NCI-H2029 (cell line): ENCODE measurements at places on chromosomes 2 and 18.

GRCh38 chr2:225456619-225457260 lies 57.2 kb downstream of the NYAP2 start:
- no peak for DNase-seq

GRCh38 chr2:67548317-67549201 lies 151.4 kb downstream of the ETAA1 start:
- DNase-seq: no peak

DNA sequence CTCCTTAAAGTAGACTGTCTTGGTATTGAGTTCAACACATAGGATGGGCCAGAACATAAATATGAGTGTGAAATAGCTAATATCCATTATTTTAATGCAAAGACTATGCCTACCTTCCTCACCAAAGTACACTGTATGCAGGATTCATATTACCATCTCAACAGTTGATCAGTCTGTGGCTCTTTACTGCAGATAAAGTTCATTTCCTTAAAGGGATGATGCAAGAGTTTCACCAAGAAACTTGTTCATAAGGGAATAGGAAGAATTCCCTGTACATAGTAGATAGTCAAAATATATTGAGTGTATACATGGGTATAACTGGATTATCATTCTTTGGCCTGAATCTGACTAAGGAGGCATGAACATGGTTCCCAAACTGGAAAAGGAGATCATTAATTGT lies 35.0 kb downstream of the MARS2 start:
- DNase-seq: no peak

- DNase-seq: peak; percentile 82
Observed at GRCh38 chr2:147449323-147449991, 395.4 kb upstream of the ACVR2A start.

- DNase-seq: no peak
Observed at GRCh38 chr2:48001498-48001897, 95.2 kb upstream of the FBXO11 start.

DNA sequence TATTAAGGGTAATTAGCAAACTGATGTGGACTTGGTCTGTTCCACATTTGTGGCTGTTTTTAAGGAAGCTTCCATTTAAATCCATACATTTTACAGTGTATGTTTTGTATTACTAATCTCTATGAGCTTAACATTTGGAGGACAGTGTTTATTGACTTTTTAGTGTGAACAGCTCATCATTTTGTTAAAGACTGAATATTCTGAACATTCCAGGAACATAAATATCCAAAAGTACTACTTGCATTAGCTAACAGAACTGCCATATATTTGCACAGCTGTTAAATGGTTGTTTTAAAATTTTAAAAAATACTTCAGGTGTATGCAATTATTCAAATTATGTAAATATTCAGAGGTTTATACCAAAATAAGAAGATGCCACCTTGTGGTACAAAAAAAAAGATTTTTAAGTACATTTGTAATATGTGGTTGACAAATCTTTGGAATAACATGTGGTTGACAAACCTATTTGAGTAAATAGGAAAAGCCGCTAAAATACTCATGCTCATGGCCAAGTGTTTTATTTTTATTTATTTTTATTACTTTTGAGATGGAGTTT lies 439.7 kb upstream of the FANCL start:
- DNase-seq: no peak

DNA sequence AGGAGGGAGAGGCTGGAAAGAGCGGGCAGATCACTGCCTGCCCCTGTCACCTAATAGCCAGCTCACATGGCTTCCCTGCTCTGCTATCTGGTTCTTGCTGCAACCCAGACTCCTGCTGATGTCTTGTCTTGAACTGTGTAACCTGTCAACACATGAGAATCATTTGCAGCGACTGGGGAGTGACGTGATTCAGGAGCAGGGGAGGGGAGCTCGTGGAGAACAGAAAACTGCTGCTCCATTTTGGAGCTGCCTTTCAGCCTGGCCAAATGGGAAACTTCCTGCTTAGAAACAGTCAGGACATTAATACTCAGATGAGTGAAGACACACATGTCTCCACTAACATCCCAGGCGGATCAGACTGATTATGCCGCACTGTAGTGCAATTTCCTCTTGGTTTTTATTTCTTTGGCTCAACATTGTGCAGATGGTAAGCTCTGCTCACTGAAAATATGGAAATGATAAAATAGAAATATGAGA lies 38.1 kb downstream of the RPL37A start:
- DNase-seq: peak; percentile 49

GRCh38 chr2:3186766-3187165 lies 190.9 kb downstream of the EIPR1 start:
- DNase-seq: no peak

GRCh38 chr18:27921392-27921791 lies 255.5 kb downstream of the CDH2 start:
- no peak for DNase-seq

DNA sequence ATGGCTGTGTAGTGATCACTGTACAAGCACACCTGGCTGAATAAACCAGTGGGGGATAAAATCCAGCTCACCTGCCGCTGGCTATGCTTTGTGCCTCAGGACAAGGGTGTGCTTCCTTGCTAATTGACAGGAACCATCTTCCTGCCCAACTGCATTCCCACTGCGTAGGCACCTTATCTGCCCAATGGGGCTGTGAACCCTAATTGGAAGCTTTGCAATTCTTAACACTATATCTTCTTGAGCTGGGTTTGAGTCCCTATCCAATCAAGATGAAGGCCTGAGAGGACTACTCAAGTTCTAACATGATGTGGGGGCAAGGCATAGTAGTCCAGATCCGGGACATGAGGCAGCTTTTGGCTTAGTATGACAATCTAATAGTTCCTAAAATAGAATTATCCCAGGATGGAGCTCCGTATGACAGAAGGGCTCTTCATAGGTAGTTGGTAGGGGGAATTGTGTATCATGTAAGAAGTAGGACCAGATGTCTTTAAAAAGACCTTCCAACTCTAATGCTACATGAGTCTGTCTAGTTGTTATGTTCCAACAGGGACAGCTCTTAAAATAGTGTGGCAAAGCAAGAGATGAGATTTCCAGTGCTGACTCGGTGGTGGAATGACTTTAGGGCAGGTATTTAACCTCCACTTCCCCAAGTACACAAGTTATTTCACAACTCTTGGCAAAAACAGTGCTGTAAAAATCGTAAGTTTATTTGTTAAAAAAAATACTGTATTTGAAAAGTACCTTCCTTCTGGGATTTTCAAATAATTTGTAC lies 2.3 kb upstream of the TMEM150A start:
- DNase-seq: no peak

- no peak for DNase-seq
Observed at GRCh38 chr2:166140932-166141331, 13.1 kb upstream of the SCN1A start.

GRCh38 chr18:48446582-48447225 lies 37.5 kb upstream of the ZBTB7C start:
- peak; percentile 74 for DNase-seq

DNA sequence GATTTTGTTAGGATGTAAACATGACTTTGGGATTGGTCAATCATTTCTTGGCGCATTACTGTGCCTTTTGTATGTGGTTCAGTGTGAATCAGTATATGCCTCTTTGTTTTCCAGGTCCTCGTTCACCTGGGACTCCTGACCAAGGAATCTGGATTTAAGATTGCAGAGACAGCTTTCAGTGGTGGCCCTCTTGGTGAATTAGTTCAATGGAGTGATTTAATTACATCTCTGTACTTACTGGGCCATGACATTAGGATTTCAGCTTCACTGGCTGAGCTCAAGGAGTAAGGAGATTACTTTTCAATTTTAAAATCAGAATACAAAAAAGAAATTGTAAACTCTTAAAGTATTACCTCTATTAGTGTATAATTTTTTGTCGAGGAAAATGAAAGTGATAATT lies 87.6 kb downstream of the MGAT5 start:
- DNase-seq: no peak

DNA sequence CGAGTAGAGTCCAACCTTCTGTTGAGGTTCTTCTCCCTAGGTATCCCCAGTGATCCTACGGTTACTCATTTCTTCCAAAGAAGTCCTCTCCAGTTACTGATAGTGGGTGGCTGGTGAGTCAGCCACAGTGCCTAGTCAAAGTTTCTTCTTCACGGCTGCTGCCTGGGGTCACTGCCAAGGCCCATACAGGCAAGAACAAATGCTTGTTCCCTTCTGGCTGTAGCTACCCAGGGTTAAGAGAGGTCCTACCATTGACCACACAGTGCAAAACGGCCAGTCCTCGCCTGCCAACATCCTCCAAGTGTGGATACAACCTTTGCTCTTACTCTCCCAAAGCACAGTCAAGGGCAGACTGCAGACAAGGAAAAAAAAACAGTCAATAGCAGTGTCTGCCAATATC lies 2.9 kb upstream of the PTPN4 start:
- no peak for DNase-seq

DNA sequence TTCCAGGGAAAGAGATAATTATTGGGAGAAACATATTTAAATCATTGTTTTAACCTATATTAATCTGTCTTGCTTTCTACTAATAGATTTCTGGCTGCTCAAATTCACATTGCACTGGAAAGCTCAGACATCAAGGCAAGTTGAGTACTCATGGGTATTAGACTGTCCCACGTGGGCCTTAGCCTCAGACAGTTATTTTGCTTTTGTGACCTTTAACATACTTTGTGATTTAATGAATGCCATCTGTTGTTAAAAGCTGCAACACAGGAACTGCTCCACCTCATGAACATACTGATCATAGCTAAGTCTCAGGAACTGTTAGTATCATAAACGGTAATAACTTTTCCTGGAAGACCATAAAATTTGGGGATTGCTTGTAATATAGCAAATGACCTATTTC lies 2.7 kb upstream of the LCT start:
- no peak for DNase-seq

DNA sequence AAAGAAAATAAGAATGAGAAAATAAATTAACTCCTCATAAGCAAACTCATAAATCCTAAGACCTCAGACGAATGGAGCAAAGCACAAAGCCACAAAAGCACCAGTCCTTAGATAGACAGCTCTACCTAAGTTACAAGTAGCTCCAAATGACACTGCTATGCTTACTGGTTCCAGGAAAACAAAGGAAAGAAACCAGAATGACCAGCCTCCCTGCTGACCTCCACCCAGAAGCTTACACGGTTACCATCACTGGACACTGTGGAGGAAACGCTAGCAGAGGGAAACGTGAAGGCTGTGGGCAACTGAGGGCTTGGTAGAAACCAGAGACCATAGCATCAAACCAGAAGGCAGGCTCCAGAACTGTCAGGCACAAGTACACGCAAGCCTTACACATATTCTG lies 67.8 kb downstream of the STK39 start:
- peak; percentile 45 for DNase-seq

DNA sequence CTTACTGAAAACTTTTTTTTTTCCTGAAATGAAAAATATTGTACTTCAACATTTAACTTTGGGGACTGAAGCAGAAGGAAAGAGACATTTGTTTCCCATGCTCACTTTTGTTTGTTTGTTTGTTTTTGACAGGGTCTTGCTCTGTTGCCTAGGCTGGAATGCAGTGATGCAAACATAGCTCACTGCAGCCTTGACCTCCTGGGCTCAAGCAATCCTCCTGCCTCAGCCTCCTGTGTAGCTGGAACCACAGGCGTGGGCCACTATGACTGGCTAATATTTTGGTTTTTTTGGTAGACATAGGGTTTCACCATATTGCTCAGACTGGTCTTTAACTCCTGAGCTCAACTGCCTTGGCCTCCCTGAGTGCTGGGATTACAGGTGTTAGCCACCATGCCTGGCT lies 70.9 kb upstream of the SPTBN1 start:
- DNase-seq: no peak
